ENCODE measurements at places on chromosomes 1 and 21. TPM values are rescaled to one million over a fixed set of nuclear protein-coding genes. Genes with fewer than 3 reads are reported as not detected.

- H3K4me1 ChIP-seq = no peaks in the 10 kb centered on the region
- H3K36me3 ChIP-seq = no peaks in the 10 kb centered on the region
- peaks cover 3% of the 10 kb centered on the region for H3K27me3 ChIP-seq
- no peak overlapping the region for H3K27ac ChIP-seq
- H3K4me3 ChIP-seq = no peak overlapping the region
These were observed 56.6 kb upstream of the EDN2 start for GRCh38 chr1:41540886-41541591.

- peak overlapping the region; percentile 91 for H3K4me3 ChIP-seq
- H3K4me1 ChIP-seq = peaks cover 43% of the 10 kb centered on the region
- H3K27me3 ChIP-seq = peaks cover 32% of the 10 kb centered on the region
- peak; percentile 50 for DNase-seq
These were observed 1.3 kb downstream of the JAM2 start for GRCh38 chr21:25640202-25640942.

GRCh38 chr1:83756984-83757717 lies 241.8 kb downstream of the TTLL7 start:
- no peaks in the 10 kb centered on the region for H3K27me3 ChIP-seq
- H3K4me3 ChIP-seq = no peak overlapping the region
- no peak for DNase-seq
- peaks cover 14% of the 10 kb centered on the region for H3K4me1 ChIP-seq

The CFHR1 gene
- total RNA-seq = 0.56 TPM

DNA sequence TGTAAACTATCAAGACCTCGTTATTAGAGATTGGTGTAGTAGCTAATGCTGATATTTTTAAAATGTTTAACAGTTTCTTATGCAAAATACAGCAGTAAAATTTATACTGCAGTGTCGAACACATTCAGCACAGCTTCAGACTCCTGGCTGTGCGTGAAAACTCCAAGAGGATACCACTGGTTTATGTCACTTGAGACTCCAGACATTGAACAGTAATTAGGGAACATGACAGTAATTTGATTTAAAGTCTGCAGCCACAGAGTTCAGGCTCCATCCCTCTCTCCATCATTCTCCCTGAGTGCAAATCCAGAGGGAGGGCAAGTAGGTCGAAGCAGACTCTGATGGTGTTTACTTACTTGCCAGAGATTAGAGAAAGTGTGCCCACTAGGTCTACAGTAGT lies 94.2 kb downstream of the AK5 start:
- no peak for DNase-seq
- H3K27ac ChIP-seq = no peak overlapping the region
- H3K4me1 ChIP-seq = no peaks in the 10 kb centered on the region
- H3K27me3 ChIP-seq = no peaks in the 10 kb centered on the region
- no peaks in the 10 kb centered on the region for H3K36me3 ChIP-seq

GRCh38 chr1:23544444-23545389 lies 13.7 kb upstream of the E2F2 start:
- H3K36me3 ChIP-seq = no peaks in the 10 kb centered on the region
- H3K4me3 ChIP-seq = no peak overlapping the region
- H3K27me3 ChIP-seq = peaks cover 3% of the 10 kb centered on the region
- H3K4me1 ChIP-seq = peaks cover 15% of the 10 kb centered on the region
- no peak overlapping the region for H3K27ac ChIP-seq

The C8B gene
- total RNA-seq = not detected

DNA sequence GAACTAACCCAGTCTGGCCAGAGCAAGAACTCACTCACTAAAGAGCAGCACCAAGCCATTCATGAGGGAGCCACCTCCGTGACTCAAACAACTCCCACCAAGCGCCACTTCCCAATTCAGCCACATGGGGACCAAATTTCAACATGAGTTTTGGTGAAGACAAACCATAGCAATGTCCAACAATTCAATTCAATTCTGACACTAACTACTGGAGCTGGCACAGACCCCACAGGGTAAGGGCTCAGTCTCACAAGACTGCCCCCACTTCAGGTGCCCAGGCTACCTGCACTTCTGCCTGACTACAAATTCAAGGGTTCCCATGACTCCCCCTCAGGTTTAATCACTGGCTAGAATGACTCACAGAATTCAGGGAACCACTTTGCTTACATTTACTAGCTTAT lies 48.8 kb upstream of the RAP1A start:
- H3K4me1 ChIP-seq = peaks cover 7% of the 10 kb centered on the region
- peak; percentile 28 for DNase-seq
- peaks cover 45% of the 10 kb centered on the region for H3K27me3 ChIP-seq
- no peak overlapping the region for H3K27ac ChIP-seq
- no peak overlapping the region for H3K4me3 ChIP-seq
- no peaks in the 10 kb centered on the region for H3K36me3 ChIP-seq

DNA sequence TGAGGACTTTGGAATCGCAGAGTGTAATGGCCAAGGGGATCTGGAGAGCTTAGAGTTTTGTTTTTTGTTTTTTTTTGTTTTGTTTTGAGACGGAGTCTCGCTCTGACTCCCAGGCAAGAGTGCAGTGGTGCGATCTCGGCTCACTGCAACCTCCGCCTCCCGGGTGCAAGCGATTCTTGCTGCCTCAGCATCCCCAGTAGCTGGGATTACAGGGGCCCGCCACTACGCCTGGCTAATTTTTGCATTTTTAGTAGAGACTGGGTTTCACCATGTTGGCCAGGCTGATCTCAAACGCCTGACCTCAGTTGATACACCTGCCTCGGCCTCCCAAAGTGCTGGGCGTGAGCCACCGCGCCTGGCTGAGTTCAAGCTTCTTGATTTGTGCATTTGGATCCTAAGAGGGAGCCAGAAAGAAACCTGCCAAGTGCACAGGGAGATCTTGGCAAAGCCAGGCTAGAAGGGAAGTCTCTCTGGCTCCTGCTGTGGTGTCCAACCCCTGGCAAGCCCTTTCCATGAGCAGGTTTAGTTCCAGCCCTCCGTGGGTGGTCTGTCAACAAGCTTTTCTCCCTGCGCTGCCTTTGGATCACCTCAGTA lies 852 bp downstream of the FAAH start:
- peak overlapping the region; percentile 81 for H3K4me3 ChIP-seq
- no peak overlapping the region for H3K27ac ChIP-seq
- peaks cover 11% of the 10 kb centered on the region for H3K4me1 ChIP-seq
- peaks cover 8% of the 10 kb centered on the region for H3K36me3 ChIP-seq
- peaks cover 48% of the 10 kb centered on the region for H3K27me3 ChIP-seq

The KRTAP19-1 gene
- total RNA-seq = not detected

DNA sequence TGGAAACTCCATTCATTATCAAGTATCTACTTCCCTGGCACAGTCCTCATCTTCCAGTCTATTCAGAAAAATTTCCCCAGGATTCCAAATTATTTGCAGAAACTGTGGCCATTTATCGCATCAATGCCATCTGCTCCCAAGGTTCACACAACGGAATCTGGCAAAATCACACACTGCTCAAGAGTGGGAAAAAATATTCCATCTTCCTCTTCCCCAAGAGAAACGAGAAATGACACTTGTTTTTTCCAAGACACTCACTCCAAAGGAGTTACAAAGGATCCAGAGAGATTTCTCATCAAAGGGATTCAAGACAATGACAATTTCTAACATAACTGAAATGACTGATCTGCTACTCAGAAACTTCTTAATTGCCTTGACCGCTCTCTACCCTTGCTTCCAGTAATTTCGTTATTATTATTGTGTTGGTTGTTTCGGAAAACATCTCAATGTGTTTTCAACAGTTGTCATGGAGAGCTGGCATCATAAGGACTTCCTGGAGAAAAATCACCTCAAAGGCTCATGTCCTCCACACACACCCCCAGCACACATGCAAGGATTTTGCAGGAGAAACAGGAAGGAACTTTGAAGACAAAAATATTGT lies 128.0 kb downstream of the PSMG1 start:
- no peaks in the 10 kb centered on the region for H3K36me3 ChIP-seq
- no peak overlapping the region for H3K4me3 ChIP-seq
- no peak overlapping the region for H3K27ac ChIP-seq
- no peak for DNase-seq
- no peaks in the 10 kb centered on the region for H3K27me3 ChIP-seq
- H3K4me1 ChIP-seq = peaks cover 10% of the 10 kb centered on the region

- peak overlapping the region; percentile 12 for H3K27ac ChIP-seq
- peak; percentile 87 for DNase-seq
- peaks cover 11% of the 10 kb centered on the region for H3K4me1 ChIP-seq
These were observed 15.7 kb downstream of the MATN1 start for GRCh38 chr1:30707412-30708360.

The TTC39A gene
- 1.7 TPM for total RNA-seq

The PRKACB gene
- 42.1 TPM for total RNA-seq

DNA sequence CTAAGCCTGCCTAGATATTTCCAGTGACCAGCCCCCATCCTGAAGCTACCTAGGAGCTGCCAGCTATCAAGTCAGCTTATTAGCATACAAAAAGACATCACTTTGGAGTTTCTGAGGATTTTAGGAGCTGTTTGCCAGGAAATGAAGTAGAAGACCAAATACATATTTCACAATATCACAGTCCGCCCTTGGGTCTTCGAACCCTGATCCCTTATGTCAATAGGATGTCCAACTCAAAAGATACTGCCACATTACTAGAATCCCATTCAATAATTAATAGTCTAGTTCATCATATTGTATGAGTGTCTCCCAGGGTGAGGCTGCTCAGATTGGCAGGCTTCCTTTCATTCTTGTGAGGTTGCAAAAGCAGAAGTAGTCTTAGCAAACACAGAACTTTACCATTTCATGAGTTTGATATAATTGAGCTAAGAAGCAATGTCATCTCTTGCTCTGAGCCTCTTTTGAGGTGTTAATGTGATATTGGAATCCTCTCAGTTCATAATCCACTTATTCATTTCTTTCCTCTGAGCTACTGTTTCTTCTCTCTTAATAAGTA lies 13.6 kb downstream of the IPO9 start:
- H3K4me1 ChIP-seq = no peaks in the 10 kb centered on the region
- H3K27me3 ChIP-seq = no peaks in the 10 kb centered on the region
- H3K4me3 ChIP-seq = no peak overlapping the region
- H3K27ac ChIP-seq = no peak overlapping the region
- no peak for DNase-seq
- peaks cover 6% of the 10 kb centered on the region for H3K36me3 ChIP-seq

The SPRR2E gene
- not detected for total RNA-seq

DNA sequence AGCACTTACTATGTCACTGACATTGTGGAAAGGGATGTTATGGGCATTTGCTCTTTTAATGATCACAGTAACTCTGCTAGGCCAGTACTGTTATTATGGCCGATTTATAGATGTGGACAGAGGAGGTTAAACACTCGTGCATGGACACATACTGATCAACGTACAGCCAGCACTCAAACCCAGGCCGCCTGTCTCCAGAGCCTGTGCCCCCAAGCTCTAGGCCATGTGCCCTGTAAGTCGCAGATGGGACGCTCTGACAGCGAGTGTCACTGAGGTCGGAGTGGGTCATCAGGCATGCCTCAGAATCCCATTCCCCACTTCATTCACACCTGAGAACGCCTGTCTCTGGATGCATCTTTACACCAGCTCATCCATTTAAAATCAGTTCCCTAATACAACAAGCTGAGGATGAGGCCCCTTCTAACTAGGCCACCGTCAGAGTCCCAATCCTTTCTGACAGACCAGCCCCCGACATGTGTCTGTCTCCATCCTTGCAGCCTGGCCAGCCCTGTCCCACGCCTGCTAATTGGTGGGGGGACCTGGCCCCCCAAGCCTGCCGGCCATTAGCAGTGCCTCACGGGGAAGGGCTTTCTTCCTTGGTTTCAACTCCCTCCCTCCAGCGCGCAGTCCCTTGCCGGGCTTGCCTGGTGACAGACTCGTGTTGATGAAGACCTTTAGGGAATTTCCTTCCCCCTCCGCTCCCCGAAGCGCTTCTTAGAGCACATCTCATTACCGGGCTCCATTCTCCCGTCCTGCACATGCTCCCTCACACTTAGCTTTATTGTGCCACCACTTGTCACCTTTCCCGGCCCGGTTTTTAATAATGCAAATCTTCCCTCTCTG lies 436.8 kb downstream of the KIF26B start:
- H3K4me1 ChIP-seq = peaks cover 25% of the 10 kb centered on the region
- no peak overlapping the region for H3K27ac ChIP-seq
- no peaks in the 10 kb centered on the region for H3K36me3 ChIP-seq
- no peaks in the 10 kb centered on the region for H3K27me3 ChIP-seq

DNA sequence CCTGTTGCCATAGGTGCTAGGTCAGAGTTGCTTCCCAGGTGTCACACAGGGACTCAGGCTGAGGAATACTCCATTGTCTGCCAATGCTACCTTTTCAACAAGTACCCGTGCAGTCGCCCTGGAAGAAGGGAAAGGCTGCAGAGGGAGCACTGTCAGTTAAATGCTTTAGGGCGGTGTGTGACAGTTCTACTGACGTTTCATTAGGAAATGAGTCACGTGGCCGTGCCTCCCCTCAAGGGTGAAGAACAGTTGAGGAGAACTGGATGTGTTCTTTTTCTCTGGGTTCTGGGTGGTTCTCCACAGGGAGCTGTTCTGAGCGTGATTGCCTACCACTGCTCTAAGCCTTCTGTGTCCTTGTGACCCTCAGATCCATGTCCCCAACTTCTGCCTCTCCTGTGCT lies 197.6 kb downstream of the CACNA1E start:
- no peaks in the 10 kb centered on the region for H3K36me3 ChIP-seq
- peaks cover 7% of the 10 kb centered on the region for H3K27me3 ChIP-seq
- no peak overlapping the region for H3K4me3 ChIP-seq
- H3K27ac ChIP-seq = no peak overlapping the region
- DNase-seq = no peak

All from neural crest cell (in vitro differentiated cells).